Activated naive CD4-positive, alpha-beta T cell treated with anti-CD3 and anti-CD28 coated beads, Interleukin-2, amount 50 U/mL, for 72 hours (primary cell): ENCODE measurements at places on chromosomes 4 and X. TPM values are rescaled to one million over a fixed set of nuclear protein-coding genes. Genes with fewer than 3 reads are reported as not detected.

DNA sequence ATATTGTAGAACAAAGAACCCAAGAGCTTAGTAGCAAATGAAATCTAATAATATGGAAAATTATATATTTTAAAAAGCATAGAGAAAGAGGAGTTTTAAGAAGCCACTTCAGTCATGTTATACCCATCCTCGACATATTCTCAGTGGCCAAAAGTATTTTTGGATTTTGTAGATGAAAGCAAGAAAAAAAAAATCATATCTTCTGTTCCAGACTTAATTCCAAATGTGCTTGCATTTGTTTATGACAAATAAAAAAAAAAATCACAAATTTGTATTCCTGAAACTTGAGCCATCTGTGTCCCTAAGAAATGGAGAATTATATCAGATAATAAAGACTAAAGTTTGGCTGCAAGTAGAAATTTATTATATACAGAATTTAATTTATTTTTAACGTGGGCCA, 1482.4 kb upstream of the PABPC4L start:
- DNase-seq: no peak

- no peak for DNase-seq
Measured at GRCh38 chr4:56007154-56007553, 58.4 kb downstream of the CEP135 start.

GRCh38 chr4:182897601-182898478, 19.3 kb downstream of the DCTD start:
- no peak for DNase-seq

DNA sequence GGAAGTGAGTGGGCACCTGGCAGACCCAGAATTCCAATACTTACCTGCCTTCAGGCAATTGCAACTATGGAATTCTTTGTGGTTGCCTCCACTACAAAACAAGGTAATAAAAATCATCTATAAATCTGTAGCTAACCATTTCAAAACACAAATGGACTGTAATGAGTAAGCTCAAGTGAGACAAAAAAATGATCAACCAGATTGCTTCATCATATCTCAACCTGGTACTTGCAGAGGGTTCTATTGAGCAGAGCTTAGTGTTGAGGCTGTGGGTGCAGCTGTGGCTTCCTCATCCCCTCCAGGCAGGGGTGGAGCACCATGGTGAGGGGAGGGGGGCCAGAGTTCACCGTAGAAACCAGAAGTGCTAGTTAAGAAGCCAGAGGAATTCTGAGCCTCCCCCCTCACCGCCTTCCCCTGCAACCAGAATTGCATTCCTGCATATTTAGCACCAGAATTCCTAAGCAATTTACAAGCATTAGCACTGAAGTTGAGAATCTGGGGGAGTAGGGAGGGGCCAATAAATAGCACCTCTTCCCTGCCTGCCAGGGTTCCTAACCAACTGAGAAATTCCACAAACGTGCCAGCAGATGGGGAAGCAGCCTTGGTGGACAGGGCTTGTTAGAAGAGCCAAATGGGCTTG, 11.5 kb downstream of the CTAG1A start:
- DNase-seq: no peak

RPS6KA3 gene
- total RNA-seq: 41.5 TPM

AREG gene
- total RNA-seq: 2.1 TPM
